T-cell (primary cell): ENCODE measurements at places on chromosomes 1 and 21.

DNA sequence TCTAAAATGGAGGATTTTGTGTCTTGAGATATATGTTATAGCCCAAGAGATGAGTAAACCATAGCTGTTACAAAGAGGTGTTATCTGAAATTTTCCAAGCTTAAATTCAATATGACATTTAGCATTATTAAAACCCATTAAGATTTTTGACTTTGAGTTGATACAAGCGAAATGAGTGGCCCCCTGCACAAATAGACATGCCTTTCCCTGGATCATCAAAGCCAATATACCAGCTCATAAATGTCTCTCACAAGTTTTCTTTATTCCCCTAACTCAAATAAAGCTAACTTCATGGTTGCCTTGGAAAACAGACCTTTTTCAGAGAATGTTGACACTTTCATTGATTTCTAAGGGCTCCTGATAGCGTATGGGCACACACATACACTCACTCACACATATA is 55.5 kb upstream of the TIAM1 start:
- DNase-seq = no peak

GRCh38 chr1:225378880-225379279 is 49.0 kb downstream of the LBR start:
- no peak for DNase-seq

DNA sequence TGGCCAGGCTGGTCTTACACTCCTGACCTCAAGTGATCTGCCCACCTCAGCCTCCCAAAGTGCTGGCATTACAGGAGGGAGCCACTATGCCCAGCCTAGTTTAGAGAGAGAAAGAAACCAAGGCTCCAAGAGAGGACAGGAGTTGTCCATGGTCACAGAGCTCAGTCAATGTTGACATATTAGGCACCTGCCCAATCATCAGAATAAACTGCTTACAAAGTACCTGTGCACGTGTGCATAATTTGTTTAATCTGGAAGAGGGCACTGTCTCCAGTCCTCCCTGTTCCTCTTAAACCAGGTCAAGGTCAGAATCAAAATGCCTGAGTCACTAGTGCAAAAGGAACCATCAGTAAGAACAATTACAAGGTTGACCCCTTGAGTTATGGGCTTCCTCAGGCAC is 20.3 kb upstream of the MPZL1 start:
- no peak for DNase-seq

DNA sequence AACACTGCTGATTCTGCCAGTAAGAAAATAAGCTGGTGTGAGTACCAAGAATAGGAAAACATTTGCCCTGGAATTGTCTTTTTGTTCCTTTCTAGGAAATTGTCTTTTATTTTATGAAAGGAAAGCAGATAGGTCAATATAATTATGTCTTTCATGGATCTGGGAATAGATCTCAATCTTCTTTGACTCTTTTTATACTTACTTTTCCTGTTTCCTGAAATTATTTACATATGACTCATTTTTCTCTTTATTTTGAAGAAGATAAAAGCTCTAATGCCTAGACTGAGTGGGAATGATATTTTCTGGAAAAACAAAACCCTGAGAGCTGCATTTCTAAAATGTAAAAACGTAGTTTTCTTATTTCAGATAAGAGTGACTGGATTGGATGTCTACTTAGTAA is 100.1 kb downstream of the MAN1A2 start:
- no peak for DNase-seq

- no peak for DNase-seq
Measured at GRCh38 chr1:226489718-226490425, 58.7 kb upstream of the STUM start.

DNA sequence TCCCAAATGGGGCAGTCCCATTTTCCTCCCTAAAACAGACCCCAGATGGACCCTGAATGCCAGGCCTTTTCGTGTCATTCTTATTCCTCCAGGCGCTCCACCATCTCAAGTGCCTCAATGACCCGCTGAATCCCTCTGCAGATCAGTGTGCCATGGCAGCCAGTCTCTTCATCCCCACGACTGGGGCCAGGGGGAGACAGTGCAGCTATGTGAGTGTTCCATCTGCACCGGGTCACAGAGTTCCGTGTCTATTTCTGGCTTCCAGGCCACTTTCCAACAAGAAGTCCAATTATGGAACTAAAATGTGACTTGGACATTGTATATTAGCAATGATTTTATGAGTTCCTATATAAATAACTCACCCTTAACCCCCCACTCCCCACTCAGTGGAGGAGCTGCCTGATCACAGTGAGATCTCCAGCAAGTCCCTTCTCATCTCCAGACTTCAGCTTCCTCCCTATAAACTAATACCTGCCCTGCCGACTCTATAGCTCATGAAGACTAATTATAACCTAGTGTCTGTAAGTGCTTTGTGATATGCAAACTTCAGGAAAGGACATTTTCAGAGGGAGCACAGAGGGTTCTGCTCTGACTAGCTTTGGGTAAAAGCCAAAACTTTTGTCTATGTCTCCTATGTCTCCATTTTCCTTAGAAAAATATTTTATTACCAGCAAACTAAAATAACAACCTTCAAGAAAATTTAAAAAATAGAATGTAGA is 56.3 kb upstream of the NFASC start:
- DNase-seq = no peak

DNA sequence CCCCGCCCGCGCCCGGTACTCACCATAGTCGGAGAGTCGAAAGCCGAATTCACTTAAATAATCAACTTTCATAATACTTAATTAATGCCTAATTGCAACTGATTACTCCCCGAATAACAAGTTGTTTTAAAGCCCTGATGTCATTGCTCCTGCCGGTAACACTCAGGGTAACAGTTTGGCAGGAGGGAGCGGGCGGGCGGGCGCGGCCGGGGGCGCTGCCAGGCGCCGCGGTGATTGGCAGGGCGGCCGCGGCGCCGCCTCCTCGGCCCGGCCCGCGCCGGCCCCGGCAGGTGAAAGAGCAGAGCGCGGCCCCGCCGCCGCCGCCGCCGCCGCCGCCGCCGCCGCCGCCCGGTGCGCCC is 102.2 kb downstream of the CASZ1 start:
- DNase-seq = peak; percentile 52
